SIG-M5 (cell line): ENCODE measurements at places on chromosomes 6 and 20.

- DNase-seq, result no peak
Measured at GRCh38 chr20:49713753-49714712, at the start of gene B4GALT5. Gene B4GALT5, minus strand, starts transcription at chr20:49713878. Its CDS starts 188 bp downstream, at chr20:49713690.

- no peak for DNase-seq
Measured at GRCh38 chr20:33694639-33695012, 8.4 kb upstream of the E2F1 start.

GRCh38 chr20:12617076-12617475, 391.7 kb upstream of the SPTLC3 start:
- no peak for DNase-seq

DNA sequence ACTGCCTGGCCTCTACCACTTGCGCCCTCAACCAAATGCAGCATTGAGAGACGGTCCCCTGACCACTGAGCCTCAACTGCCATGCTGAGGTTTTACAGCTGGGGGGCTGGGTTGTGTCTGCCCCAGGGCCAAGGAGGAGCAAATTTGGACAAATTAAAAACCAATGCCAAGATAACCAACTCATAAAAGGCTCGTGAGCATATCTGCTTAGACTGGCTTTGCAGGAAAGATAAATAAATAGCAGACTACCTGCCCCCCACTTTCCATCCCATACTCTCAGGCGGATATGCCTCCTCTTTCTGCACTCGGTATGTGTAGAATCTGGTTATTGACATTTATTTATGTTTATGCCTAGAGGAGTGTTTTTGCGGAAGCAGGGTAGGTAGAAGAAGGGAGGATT, 76.8 kb downstream of the ZDHHC14 start:
- no peak for DNase-seq

DNA sequence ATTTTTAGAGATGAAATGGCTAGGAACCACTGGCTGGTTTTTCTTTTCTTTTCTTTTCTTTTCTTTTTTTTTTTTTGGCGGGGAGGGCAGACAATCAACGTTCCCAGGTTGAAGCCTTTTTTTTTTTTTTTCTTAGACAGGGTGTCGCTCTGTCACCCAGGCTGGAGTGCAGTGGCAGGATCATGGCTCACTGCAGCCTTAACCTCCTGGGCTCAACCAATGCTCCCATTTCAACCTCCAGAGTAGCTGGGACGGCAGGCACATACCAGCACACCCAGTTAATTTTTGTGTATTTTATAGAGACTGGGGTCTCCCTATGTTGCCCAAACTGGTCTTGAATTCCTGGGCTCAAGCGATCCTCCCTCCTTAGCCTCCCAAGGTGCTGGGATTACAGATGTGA, 18.8 kb upstream of the ITCH start:
- DNase-seq, result no peak

DNA sequence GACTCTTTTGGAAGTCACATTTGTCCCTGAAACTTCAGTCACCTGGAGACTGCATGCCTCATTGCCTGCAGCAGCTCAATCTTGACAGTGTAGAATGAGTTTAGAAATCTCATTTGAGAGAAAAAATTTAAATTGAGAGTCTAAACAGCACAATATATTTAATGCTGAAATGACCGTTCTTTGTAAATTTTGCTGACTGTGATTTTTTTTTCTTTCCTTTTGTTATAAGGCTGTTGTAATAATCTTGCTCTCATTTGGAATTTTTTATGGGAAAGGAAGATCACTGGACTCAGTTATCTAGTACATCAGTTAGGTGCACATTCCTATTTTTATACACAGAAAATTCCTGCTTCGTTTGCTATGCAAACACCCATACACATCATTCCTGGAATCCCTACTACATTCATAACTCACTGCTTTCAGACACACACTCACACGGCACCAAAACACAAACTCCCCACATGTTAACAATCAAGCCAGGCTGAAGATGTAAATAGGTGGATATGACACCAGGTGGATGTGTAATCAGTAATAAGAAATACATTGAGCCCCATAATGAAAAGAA, 43.8 kb downstream of the PTCHD4 start:
- DNase-seq, result no peak

DNA sequence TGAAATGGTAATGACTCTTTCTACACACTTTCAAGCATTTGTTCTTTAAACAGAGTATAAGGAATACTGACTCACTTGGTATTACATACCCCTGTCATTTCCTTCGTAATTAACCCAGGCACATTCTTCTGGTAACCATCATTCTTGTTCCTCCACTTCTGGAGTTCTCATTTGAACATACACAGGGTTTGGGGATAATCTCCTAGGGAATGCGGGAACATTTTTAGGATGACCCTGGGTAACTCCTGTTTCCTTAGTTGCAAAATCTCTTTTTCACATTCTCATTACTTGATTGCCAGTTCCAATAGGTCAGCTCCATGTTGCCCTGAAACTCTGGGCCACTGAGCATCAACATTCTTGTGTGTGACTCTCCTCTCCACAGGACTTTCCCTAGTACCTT, 51.5 kb upstream of the E2F3 start:
- DNase-seq, result no peak

DNA sequence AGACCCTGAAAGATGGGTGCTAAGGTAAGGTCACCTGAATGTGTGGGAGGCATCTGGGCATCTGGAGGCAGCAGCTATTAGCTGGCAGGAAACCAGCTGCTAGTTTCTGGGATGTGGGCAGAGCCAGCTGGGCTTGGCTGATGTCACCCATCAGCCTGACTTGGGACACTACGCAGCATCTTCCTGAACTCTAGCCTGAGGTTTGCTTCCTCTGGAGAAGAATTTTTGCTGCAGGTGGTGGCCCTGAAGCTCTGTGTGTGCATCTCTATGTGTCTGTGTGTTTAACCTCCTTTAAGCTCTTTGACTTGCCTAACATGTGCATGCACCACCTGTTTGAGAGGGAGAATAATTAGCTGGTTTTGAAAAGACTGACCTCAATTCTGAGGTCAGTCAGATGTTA, 465.1 kb upstream of the CHD6 start:
- DNase-seq, result no peak

- no peak for DNase-seq
Measured at GRCh38 chr6:24537082-24537699, 42.4 kb downstream of the ALDH5A1 start.

DNA sequence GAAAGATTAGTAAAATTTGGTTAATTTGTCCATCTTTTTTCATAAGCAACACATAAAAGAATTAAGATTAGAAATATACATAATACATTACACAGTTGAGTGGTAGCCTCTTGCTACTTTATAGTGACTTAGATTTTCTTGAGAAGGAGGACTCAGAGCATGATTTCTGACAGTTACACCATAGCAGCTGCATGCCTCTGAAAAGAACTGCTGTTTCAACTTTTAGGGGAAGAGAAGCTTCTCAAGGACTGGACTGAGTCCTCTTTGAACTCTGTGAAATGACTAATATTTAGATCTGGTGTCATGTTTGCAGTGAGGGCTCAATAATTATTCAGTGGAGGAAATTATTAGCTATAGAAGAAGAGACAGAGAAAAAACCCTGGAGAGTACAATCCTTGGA, 272.5 kb downstream of the BTBD9 start:
- no peak for DNase-seq

GRCh38 chr6:165701005-165701404, 38.0 kb upstream of the PDE10A start:
- no peak for DNase-seq

DNA sequence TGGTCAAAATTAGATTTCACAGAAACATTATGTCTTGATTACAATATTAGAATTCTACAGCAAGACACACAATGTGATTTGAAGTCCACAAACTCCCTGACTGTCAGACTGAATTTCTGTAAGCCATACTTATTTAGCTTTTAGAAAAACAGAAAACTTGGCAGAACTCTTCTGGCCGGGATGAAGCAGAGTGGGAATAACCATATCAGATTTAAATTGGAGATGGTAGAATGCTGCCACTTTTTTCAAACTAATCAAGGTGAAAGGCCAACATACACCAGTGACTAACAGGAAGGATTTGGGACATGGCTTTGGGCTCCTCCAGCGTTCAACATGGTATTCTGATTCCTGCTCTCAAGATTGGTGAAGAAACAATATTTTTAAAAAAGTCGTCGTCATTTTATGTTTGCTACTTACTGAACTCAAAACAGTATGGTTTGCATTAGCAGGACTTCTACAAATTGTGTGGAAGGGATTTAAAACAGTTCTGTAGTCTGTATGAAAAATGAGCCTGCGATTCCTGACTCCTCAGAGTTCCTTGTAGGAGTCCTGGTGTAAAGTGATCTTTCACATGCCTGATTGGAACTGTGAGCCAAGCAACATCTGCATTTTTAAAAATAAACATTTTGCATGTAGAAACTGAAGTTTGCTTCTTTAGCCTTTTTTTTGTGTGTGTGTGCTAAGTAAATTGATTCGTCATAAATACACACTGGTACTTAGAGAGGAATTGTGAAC, 297.9 kb upstream of the SOX4 start:
- no peak for DNase-seq
